ENCODE measurements at places on chromosomes 5 and 9.

DNA sequence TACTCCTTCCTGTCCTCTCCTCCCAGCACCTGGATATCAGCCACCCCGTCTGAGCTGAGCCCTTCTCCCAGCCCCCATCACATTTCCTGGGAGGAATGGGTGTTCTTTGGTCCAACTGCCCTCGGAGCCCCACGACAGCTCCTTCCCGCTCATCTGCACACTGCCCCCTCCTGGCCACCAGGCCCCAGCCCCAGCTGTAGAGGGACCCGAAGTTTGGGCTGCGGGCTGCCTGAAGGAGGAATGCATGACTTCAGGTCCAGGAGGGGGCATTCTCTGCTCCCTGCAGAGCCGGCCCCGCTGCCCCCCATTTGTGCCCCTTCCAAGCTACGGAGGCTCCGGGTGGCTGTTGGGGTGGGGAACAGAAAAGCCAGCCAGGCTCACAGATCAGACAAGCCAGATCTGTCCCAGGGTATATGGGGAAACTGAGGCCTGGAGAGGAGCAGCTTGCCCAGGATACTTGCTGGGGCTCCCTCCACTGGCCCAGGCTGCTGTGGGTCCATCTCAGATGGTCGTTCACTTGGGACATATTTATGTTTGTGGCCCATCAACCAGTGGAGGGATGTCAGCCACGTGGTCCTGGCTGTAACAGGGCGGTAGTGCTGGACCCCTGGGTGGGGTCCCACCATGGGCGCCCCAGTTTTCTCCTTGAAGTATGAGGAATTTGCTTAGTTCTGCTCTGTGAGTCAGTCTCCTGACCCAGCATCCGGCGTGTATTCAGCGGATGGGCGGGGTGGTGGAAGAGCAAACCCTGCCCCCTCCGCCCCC lies 33.1 kb downstream of the DAB2IP start:
- no peak for DNase-seq

GRCh38 chr5:131942016-131942415 lies 3.4 kb downstream of the MEIKIN start:
- no peak for DNase-seq

- no peak for DNase-seq
These were observed 181.8 kb downstream of the CRB2 start for GRCh38 chr9:123537809-123538208.

DNA sequence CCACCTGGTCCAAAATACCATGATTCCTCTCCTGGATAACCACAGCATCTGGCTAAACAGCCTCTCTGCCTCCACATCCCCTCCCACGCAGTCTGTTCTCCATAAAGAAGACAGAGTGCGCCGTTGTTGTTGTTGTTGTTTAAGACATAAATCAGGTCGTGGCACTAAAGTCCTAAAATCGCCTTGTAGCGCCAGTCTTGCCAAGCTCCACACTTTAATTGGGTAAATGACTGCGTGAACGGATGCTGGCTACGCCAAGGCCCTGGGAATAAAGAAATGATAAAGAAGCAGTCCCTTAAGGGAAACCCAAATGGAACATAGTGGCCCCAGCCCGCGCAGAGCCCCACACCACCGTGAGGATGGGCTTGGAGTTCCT lies 364 bp upstream of the SFXN1 start:
- no peak for DNase-seq

DNA sequence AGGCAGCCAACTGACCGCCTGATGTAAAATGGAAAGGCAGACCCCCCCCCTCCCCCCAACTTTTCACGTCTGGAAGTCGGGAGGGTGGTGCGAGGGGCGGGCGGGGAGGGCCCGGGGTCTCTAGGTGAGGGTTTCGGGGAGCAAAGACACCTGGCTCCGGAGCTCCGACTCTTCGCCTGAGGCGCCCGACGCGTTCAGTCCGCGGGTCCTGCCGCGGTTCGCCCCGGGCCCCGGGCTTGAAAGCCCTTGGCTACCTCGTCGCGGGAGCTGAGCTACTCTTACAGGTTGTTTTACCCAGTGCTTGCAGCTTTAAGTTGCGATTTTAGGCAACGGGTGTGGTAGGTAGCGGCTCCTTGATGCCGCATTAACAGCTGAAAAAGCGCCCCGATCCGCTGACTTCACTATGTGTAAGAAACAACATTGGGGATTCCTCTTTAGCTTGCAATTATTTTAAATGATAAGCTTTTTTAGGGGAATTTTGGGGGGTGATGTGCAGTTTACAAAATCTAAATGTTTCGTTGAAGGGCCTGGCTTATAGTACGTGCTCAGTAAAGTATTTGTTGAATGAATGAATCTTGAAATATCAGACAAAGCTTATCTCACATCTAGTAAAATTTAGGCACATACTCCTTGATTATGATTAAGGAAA lies 722 bp downstream of the CDC42SE2 start:
- DNase-seq = peak; percentile 67

- DNase-seq = no peak
These were observed 65.3 kb downstream of the MARCHF3 start for GRCh38 chr5:126965061-126965475.

DNA sequence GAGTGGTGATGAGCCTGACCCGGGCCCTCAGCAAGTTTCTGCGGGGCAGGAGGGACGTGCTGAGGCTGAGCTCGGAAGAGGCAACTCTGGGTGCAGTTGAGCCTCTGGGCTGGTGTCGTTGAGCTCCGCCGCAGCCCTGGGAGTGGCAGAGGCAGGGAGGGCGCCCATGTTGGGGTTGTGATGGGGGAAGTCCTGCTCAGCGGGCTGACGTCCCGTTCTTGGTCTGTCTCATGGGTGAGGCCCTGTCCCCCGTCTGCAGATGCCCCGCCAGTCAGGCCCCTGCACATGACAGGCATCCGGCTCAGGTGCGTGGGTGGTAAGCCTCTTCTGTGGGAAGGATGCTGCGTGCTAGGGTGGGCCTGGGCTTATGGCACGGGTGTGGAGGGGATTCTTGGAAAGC lies 64.3 kb downstream of the RXRA start:
- peak; percentile 89 for DNase-seq

DNA sequence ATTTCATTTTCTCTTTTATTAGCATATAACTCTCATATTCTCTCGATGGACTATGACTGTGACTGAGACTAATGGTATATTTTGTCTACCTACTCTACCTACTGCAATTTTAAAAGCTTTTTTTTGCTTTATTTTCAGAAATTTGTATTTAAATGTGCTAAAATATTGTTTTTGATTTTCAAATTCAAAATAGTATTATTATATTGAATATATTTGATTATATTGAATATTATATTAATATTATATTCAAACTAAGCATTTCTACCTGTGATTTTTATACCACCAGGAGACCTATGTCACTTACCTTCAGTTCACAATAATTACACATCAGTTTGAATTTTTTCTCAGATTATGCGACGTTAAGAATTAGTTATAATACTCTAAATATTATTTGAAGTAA lies 700.5 kb upstream of the RGMB start:
- no peak for DNase-seq
